Epithelial cell of proximal tubule (primary cell): ENCODE measurements at places on chromosomes 13 and 19. TPM values are rescaled to one million over a fixed set of nuclear protein-coding genes. Genes with fewer than 3 reads are reported as not detected.

The TNNT1 gene
- total RNA-seq = 1.8 and 24.4 TPM in 2 replicates

- DNase-seq = no peak
These were observed 86.0 kb downstream of the ING1 start for GRCh38 chr13:110799246-110800236.

DNA sequence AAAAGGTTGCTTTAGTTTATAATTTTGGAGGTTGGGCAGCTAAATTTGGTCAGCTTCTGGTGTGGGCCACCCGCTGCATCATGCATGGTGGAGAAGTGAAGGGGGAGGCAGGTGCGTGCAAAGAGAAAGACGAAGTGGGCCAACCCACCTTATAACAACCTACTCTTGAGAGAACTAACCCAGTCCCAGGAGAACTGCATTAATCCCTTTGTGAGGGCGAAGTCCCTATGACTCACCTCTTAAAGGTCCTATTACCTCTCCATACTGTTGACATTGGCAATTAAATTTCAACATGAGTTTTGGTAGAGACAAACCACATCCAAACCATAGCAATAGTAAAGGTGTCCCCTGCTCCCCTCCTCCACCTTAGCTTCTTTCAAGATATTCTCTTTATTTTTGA lies 7.7 kb upstream of the FGF9 start:
- DNase-seq = no peak

The CLDN10 gene
- 24.3 and 65.2 TPM in 2 replicates for total RNA-seq

DNA sequence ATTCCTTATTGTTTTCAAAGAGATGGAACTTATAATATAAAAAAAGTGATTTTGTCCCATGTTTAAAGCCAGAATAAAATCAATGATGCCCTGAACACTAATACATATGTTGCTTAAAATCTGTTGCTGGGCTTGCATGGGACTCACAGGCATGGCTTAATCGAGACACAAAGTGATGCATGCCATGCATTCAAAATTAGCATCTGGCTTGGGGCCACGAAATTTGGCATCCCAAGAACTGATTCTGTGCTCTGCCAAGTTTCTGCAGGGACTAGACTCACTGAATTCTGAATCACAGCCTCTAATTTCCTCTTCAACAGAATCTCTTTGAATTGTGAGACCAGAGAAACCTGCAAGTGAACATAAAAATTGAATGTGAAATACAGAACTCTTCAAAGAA lies 109.2 kb downstream of the PCDH17 start:
- DNase-seq = no peak

The OR7A5 gene
- not detected in 2 replicates for total RNA-seq

GRCh38 chr13:43260999-43261398 lies 237.6 kb downstream of the DNAJC15 start:
- no peak for DNase-seq

The IRGC gene
- not detected in 2 replicates for total RNA-seq

DNA sequence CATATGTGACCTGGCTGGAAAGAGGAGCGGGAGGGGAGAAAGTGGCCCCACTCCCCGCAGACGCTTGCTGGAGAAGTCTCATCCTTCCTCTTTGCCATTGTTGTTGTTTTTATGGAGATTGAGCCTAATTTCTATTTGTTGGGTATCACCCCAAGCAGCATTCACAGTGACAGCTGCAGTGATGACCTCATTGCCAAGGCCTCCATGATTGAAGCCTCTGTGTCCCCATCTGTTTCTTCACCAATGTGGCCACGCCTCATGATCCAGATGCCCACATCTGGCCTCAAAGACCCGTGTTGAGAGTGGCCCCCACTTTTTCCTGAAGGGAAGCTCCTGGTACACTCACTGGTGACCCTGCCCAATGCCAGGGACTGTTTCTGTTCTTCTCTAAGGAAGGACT lies 154.2 kb downstream of the SLC7A1 start:
- no peak for DNase-seq
